Activated CD4-positive, alpha-beta T cell treated with anti-CD3 and anti-CD28 coated beads, Interleukin-2, amount 10 ng/mL, durations not matched to agents 24 days and 14 days (primary cell): ENCODE measurements at places on chromosomes 2 and 18. TPM values are rescaled to one million over a fixed set of nuclear protein-coding genes. Genes with fewer than 3 reads are reported as not detected.

Gene GPAT2
- total RNA-seq = 20.4 and 22.6 TPM in 2 replicates

GRCh38 chr2:121480826-121481225 lies 49.9 kb upstream of the RNU4ATAC start:
- peaks cover 10% of the 10 kb centered on the region for H3K36me3 ChIP-seq
- H3K27ac ChIP-seq = no peak overlapping the region
- no peak overlapping the region for H3K4me3 ChIP-seq
- no peaks in the 10 kb centered on the region for H3K27me3 ChIP-seq
- no peak for DNase-seq
- H3K4me1 ChIP-seq = peaks cover 11% of the 10 kb centered on the region

DNA sequence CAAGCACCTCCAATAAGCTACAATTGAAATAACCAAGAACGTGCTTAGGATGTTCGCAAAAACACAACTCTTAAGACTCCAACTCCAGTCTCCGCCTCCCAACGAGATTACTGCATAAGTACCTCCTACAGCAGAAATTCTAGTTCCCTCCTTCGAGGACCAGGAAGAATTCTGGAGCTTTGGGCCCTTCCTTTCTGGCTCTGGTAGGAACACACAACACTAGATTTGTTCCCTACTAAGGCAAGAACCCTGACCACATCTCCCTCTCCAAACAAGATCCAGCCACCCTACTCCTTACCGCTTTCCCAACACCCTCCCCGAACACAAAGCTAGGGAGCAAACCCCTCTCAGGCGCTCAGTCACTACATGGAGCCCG lies 721 bp downstream of the ADAM17 start:
- peaks cover 18% of the 10 kb centered on the region for H3K36me3 ChIP-seq
- no peaks in the 10 kb centered on the region for H3K27me3 ChIP-seq
- peak overlapping the region; percentile 93 for H3K27ac ChIP-seq
- peak overlapping the region; percentile 96 for H3K4me3 ChIP-seq
- peaks cover 48% of the 10 kb centered on the region for H3K4me1 ChIP-seq
- DNase-seq = peak; percentile 82

DNA sequence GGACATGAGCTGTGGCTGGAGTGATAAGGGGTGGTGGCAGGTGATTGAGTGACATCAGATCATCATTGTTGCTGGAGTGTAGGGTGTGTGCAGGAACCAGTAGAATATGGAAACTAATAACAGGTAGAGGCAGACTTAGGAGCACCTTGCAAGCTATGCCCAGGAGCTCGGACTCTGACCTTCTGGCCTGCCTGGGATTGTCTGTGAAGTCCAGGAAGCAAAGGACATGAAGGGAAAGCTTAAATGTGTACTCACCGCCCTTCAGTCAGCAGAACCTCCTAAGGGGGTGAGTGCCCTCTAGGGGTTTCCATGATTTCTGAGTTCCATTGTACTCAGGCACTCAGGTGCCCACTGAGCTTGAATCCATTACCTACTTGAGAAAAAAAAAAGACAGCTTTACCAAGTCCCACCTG lies 104.2 kb downstream of the CRIM1 start:
- DNase-seq = no peak
- no peak overlapping the region for H3K27ac ChIP-seq
- no peaks in the 10 kb centered on the region for H3K27me3 ChIP-seq
- H3K4me1 ChIP-seq = peaks cover 2% of the 10 kb centered on the region

Gene INHA
- not detected in 2 replicates for total RNA-seq

Gene APCDD1
- total RNA-seq = not detected in 2 replicates

Gene TUBA3E
- not detected in 2 replicates for total RNA-seq

Gene BMP10
- not detected in 2 replicates for total RNA-seq

DNA sequence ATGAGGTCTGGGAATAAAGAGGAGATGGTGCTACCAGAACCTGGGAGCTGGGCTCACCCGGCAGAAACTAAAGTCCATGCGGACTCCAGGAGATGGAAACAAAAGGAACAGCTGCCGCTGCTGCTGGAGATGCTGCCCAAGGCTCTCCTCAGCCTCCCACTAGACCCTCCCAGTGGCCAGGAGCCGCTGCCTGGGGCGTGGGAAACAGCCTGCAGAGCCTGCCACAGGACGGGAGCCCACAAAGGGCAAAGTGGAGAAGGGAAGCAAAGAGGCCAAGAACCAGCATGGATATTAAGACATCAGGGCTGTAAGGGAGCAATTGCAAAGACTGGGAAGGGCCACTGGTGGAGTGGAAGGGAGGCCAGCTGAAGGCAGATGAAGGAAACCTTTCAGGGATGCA lies 179.6 kb downstream of the NCK2 start:
- H3K4me1 ChIP-seq = peaks cover 42% of the 10 kb centered on the region
- H3K27me3 ChIP-seq = no peaks in the 10 kb centered on the region
- no peak for DNase-seq
- H3K27ac ChIP-seq = no peak overlapping the region
- H3K4me3 ChIP-seq = no peak overlapping the region

- DNase-seq = no peak
- peaks cover 9% of the 10 kb centered on the region for H3K27me3 ChIP-seq
- no peaks in the 10 kb centered on the region for H3K36me3 ChIP-seq
- no peak overlapping the region for H3K27ac ChIP-seq
Measured at GRCh38 chr2:33129263-33130053, 182.7 kb downstream of the LTBP1 start.

- no peak overlapping the region for H3K27ac ChIP-seq
- H3K36me3 ChIP-seq = peaks cover 15% of the 10 kb centered on the region
- no peaks in the 10 kb centered on the region for H3K27me3 ChIP-seq
- H3K4me1 ChIP-seq = no peaks in the 10 kb centered on the region
- no peak overlapping the region for H3K4me3 ChIP-seq
Measured at GRCh38 chr2:168699844-168700417, 102.5 kb upstream of the NOSTRIN start.
